Prostate gland (tissue), 2 donors: ENCODE measurements at places on chromosomes 6 and 20. TPM values are rescaled to one million over a fixed set of nuclear protein-coding genes. Genes with fewer than 3 reads are reported as not detected.

DNA sequence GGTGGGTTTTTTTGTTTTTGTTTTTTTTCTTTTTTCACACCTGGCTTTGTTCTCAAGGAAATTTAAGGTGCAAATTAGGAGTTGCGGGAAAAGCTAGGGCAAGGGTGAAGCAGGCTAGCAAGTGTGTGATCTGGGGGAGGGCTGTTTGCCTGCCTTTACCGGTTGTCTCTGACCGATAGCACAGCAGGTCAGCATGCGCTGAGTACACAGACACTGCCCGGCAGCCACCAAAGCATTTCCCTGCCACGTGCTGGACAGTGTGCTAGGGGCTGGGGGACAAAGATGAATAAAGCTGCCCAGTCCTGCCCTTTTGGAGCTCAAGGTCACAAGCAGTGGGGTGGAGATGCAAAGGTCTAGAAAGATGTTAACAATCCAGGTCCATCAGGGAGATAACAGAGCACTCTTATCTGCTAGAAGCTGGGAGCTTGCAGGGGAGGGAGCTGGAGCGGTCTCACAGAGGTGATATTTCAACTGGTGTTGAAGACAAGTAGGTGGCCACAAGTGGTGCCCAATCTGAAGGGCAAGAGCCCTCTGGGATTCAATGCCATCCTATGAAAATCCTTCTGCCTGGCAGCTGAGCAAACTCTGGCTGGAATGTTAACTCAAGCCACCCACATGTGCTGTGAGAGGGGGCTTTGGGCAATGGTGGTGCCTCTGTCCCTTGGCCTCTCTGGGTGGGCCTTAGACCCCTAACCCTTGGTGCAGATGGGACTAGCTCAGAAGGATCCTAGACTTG, 24.5 kb downstream of the TTBK1 start:
- DNase-seq = no peak

GRCh38 chr6:32886681-32887383, 32.8 kb downstream of the PSMB9 start:
- no peak for DNase-seq

The OPRM1 gene
- total RNA-seq = not detected

GRCh38 chr6:169171016-169171415, 82.6 kb downstream of the THBS2 start:
- DNase-seq = no peak

The MUC21 gene
- not detected for total RNA-seq

DNA sequence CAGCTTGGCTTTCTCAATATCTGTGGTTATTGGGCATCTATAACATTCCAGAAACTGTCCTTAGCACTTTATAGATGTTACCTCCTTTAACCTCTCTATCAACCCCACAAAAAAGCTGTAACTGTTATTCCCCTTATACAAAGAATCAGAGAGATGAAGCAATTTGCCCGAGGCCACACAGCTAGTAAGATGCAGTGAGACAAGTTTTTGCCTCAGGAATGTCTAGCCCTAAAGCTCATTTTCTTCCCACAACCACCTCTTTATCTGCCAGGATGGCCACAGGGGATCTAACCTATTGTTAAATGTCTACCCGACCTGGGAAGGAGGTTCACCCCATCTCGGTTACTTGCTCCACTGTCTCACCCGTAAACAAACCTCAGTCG, 31.9 kb upstream of the TCP11 start:
- DNase-seq = no peak

GRCh38 chr6:8075704-8076103, 11.5 kb upstream of the BLOC1S5 start:
- no peak for DNase-seq

The PACSIN1 gene
- 0.32 TPM for total RNA-seq

- no peak for DNase-seq
These were observed 440.1 kb upstream of the ADGRB3 start for GRCh38 chr6:68194846-68195478.

GRCh38 chr6:20948556-20948955, 414.3 kb downstream of the CDKAL1 start:
- no peak for DNase-seq

The SAMD3 gene
- total RNA-seq = not detected
